Tibial artery (tissue), 4 donors: ENCODE measurements at places on chromosomes 13 and 19.
A peak's percentile ranks its signal among the peaks of the same experiment; 100 is the strongest.

- DNase-seq = no peak
- no peaks in the 10 kb centered on the region for H3K4me1 ChIP-seq
- no peak overlapping the region for H3K4me3 ChIP-seq
These were observed 13.6 kb downstream of the CSNK1A1L start for GRCh38 chr13:37091835-37092234.

GRCh38 chr19:34480971-34481841, at the start of gene WTIP:
Gene WTIP (plus strand): TSS chr19:34481758. CDS start chr19:34481975, 217 bp downstream.
- H3K27ac ChIP-seq = peak within 1 kb of the TSS; percentile 96
- peak within 1 kb of the TSS; percentile 85 for H3K4me3 ChIP-seq
- no peaks in the 10 kb centered on the region for H3K36me3 ChIP-seq
- H3K4me1 ChIP-seq = peaks cover 28% of the 10 kb centered on the region

DNA sequence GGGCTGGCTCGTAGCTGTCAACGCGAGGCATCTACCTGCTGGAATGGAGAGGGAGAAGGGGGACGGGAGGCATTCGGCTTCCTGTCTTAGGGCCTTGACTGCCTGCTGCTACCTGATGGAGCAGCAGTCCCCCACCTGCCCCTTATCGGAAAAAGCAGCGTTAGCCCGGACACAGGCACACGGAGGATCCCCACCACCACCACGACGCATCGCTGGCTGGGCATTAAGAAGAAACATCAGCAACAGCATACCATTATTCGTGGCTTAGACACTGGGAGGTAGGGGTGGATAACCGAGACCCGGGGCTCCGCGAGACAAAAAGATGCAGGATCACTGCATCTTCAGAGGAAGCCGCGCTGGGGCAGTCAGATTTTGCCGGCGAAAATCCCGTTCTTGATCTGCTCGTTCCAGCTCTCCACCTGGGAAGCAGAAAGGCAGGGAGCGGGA, 1.1 kb downstream of the COX6B2 start:
- H3K27me3 ChIP-seq = peaks cover 12% of the 10 kb centered on the region
- peak overlapping the region; percentile 22 for H3K4me3 ChIP-seq
- H3K27ac ChIP-seq = no peak overlapping the region
- H3K36me3 ChIP-seq = no peaks in the 10 kb centered on the region

DNA sequence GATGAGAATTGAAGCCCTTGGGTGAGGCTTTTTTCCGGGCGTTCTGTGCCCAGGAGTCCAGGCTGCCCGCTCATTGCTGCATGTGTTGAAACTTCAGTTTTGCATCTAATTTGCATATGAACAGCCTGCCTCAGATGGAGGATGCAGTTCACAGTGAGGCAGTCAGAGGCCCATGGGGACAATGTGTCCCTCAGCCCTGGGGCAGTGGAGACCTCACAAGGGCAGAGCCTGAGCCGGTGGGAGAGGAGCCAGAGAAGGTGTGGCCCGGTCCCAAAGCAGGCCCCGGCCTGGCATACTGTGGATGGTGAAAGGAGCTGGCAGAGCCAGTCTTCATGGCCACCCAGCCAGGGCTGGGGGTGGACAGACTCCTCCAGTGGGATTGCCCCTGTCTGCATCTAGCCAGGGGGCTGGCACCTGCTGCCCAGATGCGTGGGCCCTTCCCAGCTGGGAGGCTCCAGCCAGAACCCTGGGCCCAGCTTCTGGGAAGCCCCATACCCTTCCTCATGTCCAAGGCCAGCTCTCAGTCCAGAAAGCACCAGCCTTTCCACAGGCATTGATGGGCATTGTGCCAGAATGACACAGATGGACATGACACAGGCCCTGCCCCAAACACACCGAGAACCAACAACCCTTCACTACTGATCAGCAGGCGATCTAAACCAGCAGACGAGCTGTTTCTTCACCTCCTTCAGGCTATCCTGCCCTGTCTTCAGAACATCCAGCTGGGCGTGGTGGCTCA, 32.9 kb upstream of the KCTD15 start:
- H3K27me3 ChIP-seq = no peaks in the 10 kb centered on the region
- H3K4me3 ChIP-seq = no peak overlapping the region
- no peaks in the 10 kb centered on the region for H3K36me3 ChIP-seq
- no peaks in the 10 kb centered on the region for H3K4me1 ChIP-seq

DNA sequence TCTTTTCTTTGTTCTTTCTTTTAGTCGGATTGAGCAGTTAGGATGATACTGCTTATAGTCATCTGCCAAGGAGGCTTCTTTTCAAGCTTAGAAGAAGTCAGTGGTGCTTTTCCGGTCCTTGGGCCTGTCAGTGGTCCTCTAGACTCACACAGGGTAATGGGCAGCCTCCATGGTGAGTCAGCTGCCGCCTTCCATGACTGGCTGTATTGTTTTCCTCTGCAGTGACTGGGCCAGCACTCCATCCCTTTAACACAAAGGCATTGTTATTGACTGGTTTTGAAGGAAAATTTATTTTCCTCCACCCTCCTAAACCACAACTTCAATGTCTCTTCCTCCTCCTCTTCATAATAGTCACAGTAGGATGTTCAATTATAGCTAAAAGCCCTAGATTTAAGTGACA, 47.1 kb upstream of the CNMD start:
- H3K4me1 ChIP-seq = no peaks in the 10 kb centered on the region
- no peak overlapping the region for H3K4me3 ChIP-seq
- H3K36me3 ChIP-seq = no peaks in the 10 kb centered on the region
- no peak overlapping the region for H3K27ac ChIP-seq

GRCh38 chr13:33219926-33220325, 65.6 kb downstream of the STARD13 start:
- no peak overlapping the region for H3K4me3 ChIP-seq
- no peaks in the 10 kb centered on the region for H3K36me3 ChIP-seq
- no peak for DNase-seq
- no peaks in the 10 kb centered on the region for H3K27me3 ChIP-seq
- H3K4me1 ChIP-seq = peaks cover 18% of the 10 kb centered on the region
- H3K27ac ChIP-seq = no peak overlapping the region
